ENCODE measurements at places on chromosomes 6 and 20.

- DNase-seq, result no peak
Measured at GRCh38 chr20:57619051-57619831, 985 bp downstream of the ZBP1 start.

GRCh38 chr6:127266892-127267645 is 405 bp downstream of the RNF146 start:
- DNase-seq, result peak; percentile 29

DNA sequence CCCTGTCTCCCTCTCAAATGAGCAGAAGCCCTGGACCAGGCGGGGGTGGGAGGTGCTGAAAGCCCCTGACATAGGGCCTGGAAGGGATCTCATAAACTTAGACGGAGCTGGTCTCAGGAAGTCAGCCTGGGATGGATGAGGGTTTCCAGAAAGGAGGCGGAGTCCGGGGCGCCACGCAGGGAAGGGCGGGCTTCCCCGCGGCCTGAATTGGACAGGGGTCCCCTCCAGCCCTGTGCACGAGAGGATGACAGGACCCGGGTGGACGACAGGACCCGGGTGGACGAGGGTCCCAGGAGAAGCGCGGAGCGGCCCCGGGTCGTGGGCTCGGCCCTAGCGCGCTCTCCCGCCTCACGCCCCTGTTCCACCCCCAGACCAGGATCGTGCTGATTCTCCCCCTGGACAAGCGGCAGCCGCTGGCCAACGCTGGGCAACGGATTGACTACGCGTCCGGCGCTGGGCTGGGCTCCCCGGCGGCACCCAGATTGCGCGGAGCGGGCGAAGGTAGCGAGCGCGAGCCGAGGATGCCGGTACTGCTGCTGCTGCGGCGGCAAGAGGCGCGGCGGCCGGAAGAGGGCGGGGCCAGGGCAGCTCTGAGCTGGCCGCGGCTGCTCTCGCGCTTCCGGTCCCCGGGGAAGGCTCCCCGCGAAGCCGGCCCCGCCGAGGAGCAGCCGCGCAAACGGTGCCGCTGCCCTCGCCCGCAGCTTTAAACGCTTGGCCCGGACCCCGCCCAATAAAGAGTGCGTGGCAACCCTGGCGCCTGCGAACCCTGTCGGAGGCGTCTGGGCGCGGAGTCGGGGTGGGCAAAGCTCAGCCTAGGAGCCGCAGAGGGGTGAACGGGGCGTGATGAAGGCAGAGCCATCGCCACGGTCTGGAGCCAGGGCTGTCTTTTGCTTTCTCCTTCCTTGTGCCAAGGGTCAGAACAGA is 1.3 kb downstream of the C20orf144 start:
- peak; percentile 74 for DNase-seq

DNA sequence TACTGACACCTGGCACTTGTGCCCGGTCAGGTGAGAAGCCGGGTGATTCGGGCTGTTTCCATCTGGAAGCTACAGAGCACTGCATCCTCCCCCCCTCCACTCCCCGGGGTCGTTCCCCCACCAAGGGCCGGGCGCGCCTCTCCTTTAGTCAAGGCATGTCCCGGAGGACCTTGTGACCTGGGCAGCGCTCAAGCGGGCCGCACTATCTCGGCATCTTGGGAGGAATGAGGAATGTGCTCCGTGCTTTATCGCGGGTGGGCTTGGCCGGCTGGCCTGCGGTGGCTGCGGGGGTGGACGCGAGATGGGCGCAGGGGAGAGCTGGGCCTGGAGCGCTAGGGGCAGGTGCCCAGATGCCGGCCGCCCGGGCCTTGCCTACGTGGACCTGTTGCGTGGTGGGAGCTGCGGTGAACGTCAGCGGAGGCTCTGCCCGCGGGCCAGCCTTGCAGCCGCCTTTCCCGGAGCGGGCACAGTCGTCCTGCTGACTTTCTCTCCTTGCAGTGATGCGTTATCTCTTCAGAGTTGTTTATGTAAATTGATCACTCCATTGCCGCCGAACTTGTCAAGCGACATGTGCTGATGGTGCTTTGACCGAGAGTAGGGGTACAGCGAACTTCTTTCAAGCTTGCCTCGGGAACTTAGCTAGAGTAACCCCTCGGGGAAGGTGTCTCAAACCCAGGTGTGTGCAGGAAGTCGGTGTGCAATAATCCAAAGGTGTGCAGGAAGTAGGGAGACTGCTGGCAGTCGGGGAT is 1.1 kb downstream of the LRRC1 start:
- no peak for DNase-seq

DNA sequence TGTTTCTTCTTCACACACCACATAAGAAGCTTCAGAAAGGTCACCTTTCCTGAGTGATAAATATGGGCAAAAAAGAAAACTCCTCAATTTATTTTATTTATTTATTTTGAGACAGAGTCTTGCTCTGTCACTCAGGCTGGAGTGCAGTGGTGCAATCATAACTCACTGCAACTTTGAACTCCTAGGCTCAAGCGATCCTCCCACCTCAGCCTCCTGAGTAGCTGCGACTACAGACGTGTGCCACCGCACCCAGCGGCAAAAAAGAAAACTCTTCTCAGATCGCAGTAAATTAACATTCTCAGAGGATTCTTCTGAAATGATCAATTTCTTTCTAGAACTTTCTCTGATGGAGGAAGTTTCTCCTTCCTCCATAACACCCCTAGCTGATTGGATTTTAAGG is 111.2 kb downstream of the TRERF1 start:
- DNase-seq, result no peak

DNA sequence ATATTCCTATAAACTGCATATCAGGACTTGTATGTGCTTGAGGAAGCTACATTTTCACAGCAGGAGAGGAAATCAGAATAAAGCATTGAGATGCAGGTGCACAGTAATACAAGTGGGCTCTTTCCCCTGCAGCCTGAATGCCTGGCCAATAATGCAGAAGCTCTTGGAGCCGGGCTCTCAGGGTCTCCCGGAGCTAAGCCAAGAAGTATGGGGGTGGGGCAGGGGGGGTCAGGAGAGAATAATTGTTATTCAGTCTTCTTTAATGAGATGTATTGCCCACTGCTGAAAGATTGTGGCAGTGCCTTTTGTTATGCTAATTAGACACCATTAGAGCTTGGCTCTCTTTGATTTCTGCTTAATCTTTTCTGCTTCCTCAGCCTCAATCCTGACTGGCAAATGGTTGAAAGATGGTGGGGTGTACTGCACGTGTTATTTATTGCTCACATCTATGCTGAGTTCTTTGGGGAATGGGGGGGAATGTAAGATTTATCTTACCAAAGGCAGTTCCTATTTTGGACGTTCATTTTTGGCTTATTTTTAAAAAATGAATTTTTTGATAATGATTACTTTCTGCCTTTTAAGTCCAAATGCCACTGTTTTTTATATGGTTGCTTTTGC is 407.6 kb upstream of the SOX4 start:
- no peak for DNase-seq

DNA sequence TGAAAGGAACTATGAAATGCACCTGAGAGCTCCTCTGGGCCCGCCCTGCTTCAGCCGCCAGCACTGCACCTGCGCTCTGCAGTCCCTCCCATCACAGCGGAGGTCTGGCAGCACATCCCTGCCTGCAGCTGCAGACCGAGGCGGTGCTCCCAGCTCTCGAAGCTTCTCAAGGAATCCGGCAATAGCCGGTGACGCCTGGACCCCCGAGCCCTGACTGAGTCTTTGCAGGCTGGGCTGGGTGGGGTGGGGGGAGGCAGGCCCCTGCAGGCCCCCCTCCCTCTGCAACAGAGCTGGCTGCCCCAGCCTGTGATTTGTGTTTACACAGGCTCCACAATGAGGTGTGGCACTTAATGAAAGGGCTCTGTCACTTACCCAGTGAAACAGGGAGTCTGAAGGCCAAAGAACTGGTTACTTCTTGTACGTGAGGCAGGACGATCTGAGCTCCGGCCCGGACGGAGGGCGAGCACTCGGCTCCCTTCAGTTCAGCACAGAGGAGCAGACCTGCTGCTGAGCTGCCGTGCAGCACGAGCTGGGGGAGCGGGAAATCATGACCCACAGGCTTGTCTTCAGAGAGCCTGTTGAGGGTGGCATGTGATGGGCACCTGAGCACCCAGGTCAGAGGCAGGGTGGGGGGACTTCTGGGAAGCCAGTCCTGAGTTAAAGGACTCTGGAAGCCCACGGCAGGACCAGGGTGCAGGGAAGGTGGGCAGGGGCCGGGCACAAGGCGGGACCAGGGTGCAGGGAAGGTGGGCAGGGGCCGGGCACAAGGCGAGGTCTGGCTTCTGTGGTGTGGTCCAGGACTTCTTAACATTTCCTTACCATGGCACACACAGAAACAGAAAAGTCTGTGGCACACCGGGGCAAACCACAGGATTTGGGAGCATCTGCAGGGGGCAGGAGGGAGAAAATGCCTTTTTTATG is 192.3 kb upstream of the THBS2 start:
- DNase-seq, result no peak

DNA sequence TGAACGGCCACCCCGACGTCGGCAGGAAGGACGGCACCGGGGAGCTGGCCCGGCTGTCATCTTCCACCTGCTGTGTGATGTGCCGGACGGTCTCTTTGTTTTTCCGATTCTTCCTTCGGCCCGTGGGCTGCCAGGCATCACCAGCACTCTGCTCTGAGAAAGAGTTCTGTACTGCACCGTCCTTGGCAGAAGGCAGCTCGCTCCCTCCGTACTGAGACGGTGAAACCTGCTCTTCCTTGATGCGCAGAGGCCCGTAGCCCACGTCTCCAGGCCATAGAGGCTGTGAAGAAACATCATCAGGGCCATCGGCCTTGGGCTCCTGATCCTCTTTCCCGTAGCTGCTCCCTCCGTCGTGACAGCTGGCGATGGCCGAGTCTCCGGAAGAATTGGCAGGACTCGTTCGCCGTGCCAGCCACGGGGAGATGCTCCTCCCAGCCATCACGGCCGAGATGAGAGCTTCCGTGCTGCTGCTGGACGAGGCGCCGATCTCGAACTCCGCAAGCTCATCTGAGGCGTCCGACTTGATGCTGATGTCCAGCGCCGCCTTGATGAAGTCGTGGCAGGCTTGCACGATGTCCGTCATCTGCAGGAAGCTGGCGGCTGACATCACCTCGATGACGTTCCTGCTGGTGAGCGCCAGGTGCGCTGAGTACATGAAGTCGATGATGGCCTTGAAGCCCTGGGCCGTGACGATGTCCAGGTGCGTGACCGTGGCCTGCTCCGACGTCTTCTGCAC is 41.1 kb downstream of the ZBTB46 start:
- no peak for DNase-seq

DNA sequence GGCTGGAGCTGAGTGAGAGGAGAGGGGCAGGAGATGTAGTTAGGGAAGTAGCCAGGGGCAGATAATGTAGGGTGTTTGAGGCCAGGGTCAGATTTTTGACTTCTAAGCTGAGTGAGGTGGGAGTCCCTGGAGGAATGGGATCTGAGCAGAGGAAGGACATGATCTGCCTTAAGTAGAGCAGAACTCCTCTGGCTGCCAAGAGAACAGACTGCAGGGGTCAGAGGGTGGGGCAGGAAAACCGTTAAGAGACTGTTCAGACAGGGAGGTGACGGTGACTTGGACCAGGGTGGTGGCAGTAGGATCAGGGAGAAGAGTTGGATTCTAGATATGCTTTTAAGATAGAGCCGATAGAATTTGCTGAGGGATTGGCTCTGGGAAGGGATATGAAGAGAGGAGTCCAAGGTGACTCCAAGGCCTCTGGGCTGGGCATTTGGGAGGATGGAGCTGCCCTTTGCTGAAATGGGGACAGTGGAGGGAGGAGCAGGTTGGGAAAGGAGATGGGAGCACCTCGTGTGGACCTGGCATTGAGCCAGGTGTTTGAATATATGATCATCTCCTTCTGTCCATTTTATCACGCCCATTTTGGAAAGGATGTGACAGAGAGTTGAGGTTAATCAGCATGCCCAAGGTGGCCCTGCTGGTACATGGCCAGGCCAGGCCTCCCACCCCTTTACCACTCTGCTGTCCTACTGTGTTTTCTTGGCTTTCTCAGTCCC is 18.8 kb downstream of the EYA2 start:
- DNase-seq, result no peak

GRCh38 chr6:143136647-143137046 is 76.0 kb downstream of the AIG1 start:
- DNase-seq, result no peak

DNA sequence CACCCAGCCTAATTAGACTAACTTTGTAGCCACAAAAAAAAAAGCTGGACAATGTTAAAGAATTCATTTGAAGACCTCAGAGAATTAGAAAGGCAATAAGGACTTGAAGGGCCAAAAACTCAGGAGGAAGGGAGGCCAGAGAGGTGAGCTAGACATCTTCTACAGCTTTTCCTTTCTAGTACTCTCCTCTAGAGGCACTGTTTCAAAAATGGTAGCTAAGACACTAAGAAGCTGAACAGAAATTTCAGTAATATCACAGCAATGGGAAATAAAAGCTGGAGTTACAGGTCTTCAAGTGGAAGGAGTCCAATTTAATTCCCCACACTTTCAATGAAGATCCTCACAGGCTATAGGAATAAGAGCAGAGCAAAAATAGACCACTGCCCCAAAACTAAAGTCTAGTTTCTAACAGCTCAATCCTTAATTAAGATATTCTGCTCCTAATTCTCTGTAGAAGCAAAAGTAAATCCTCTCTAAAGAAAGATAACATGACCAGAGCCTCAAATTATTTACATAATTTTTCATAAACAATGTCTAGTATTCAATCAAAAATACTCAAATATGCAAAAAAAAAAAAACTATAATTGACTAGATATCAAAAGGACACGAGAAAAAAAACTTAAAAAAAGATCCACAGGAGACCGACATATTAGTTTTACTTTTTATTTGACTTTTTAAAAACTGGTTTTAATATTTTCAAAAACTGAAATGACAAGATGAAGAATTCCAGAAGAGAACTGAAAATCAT is 63.7 kb downstream of the RNGTT start:
- DNase-seq, result no peak

DNA sequence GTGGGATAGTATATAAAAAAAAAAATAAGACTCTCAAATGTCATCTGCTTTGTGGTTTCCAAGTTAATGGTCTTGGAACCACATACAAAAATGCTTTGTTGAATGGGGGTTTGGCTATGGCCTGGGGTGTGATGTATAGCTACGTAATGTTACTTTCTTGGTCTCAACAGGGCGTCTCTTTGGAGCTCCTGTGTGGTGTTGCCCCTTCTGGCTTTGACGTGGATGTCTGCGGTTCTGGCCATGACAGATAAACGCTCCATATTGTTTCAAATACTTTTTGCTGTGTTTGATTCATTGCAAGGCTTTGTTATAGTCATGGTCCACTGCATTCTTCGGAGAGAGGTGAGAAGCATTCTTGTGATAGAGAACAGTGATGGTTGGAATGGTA is 457.7 kb downstream of the LMBRD1 start:
- DNase-seq, result no peak

Measured in activated CD8-positive, alpha-beta memory T cell treated with anti-CD3 and anti-CD28 coated beads for 1 hour (primary cell).